NAMALWA (cell line): ENCODE measurements at places on chromosomes 11 and 22.

DNA sequence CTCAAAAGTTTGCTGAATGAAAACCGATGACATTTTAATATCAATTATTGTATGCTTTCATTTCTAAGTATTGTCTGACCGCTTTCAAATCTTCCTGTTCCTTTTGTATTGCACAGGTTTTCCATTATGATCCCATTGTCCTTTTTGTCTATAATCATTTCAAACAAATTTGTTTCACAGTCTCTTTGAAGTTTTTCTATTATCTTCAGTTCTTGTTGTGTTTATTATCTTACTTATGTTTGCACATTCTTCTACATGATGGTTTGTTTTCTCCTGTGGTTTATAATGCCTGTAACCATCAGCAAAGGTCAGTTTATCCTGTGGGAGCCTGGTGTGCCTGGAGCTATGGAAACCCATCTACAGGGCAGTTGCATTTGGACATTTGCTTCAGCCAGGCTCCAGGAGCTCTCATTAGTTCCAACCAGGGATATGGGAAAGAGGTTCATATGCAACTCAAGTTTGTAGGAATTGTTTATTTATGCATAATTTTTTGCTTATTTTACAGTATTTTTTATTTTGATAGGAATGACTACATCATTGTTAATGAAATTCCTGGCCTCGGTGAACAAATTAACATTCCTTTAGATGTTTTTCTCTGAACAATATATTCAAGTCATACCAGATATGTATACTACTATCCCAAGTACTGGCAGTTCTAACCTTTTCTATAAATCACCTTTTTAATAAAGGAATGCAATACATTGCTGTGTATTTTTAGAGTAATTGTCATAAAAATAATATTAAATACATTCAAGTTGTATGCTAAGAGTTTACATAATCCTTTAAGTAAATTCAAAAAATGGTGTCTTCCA lies 179.2 kb downstream of the SBF2 start:
- no peak for DNase-seq

DNA sequence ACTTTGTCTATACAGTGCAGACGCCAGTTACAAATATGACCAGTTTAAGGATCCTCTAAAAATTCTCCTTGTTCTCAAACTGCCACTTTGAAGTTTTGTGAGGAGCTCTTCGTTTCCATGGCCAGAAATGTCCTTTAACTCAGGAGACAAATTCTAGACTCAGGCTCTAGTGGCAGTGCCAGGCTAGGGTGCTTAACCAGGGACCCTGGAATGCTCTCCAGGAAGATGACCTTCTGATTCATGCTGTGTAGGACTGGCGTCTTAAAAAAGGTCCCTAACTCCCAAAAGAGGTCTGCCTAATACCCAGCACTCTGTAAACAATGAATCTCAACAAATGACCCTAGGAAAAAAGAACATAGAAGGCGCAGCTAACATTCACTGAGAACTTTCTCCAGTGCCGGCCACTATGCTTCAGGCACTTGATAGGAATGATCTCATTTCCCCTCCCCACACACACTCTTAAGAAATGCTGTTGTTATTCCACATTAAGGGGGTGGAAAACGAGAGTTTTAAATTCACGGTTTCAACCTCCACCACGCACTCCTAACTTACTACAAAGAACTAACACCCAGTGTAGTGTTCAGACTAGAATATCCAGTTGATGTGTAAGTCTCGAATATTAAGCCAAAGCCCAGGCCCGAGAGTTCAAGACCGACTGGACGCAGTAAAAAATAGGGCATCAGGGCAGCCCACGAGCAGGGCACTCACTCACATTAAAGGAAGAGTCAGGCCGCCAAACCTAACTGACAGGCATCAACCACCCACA lies 747 bp downstream of the NXF1 start:
- DNase-seq = peak; percentile 27

GRCh38 chr11:83725728-83726127 lies 439.6 kb upstream of the CCDC90B start:
- DNase-seq = peak; percentile 49

DNA sequence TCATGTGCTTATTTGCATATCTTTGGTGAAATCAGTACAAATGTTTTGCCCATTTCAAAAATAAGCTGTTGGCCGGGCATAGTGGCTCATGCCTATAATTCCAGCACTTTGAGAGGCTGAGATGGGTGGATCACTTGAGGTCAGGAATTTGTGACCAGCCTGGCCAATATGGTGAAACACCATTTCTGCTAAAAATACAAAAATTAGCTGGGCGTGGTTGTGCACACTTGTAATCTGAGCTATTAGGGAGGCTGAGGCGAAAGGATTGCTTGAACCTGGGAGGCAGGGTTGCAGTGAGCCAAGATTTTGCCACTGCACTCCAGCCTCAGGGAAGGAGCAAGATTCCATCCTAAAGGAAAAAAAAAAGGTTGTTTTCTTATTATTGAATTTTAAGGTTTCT lies 136.0 kb downstream of the SWAP70 start:
- DNase-seq = no peak

- no peak for DNase-seq
These were observed 150.3 kb downstream of the NECTIN1 start for GRCh38 chr11:119578521-119579191.

GRCh38 chr22:32926600-32926999 lies 125.1 kb downstream of the TIMP3 start:
- DNase-seq = peak; percentile 64

DNA sequence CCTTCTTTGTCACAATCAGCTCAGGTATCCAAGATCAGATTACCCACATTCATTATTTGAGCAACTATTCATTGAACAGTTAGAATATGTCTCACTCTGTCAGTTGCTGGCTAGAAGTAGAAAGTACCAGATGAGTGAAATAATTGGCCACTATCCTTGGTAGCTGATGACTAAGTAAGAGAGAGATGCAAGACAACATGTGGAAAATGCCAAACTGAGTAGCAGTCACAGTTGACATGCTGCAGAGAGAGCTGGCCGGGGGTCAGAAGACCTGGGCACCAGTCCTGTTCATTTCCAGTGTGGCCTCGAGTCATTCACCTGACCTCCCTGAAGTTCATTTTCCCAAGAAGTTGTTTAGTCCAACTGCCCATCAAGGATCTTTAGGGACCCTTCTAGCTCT lies 22.5 kb upstream of the SMIM35 start:
- no peak for DNase-seq

DNA sequence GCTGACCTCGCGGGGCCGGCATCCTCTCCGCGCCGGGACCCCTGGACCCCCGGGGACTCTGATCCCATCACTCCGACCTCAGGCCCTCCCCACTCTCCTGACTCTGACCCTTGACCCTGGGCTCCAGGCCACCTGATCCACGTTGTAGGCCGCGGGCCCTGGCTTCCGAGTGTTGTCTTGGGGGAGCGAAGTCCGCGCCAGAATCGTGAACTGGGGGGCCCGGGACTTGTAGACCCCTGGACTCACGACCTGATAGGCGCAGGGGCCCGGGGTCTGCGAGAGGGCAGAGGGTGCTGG lies 716 bp upstream of the TYMP start:
- DNase-seq = no peak

- peak; percentile 56 for DNase-seq
These were observed 346 bp downstream of the PPFIBP2 start for GRCh38 chr11:7514099-7514591.

GRCh38 chr22:19761725-19762567 lies 1.4 kb downstream of the TBX1 start:
- DNase-seq = no peak

DNA sequence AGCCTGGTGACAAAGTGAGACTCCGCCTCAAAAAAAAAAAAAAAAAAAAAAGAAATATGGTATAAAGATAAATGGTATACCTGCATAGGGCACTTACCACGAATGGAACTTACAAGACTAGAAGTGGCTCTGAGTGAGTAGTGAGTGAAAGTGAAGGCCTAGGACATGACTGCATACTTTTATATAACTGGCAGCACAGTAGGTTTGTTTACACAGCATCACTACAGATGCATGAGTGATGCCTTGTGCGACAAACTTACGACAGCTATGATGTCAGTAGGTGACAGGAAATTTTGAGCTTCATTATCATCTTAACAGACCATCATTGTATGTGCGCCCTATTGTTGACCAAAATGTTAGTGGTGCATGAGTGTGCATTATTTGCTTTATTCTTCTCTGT lies 17.7 kb downstream of the XRCC6 start:
- DNase-seq = no peak

- no peak for DNase-seq
These were observed 19.0 kb downstream of the MYO18B start for GRCh38 chr22:25760848-25761595.
